Femur (tissue), 1 donor: ENCODE measurements at places on chromosomes 3 and 15.

DNA sequence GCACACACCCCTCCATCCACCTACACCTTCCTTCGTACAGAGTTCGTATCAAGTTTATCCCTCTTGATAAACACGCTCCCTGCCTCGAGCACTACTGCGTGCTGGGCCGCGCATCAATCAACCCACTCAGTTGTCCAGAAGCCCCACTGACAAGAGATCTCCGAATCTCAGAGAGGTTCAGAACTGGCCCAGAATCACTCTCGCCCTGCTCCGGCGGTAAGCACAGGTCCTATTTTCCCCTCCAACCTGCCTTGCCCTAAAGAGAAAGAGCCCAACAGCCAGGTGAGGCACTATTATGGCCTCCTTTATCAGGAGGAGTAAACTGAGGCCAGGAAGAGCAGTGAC, 494 bp upstream of the NISCH start:
- DNase-seq: no peak

DNA sequence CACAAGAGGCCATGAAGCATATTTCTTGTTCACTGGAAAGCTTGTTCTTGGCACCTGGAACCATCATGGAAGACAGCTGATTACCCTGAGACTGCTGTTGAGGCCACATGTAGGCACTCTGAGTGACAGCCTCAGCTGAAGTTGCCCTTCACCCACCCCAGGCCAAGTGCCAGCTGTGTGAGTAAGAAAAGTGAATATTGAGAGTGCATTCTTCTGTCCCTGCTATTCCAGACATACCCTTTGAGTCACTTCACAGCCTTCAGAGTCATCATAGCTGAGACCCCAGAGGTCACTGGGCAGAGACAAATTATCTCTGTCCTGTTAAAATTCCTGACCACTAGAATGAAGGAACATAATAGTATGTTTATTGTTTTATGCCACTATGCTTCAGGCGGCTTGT, 79.6 kb downstream of the NFKBIZ start:
- DNase-seq: peak; percentile 40

DNA sequence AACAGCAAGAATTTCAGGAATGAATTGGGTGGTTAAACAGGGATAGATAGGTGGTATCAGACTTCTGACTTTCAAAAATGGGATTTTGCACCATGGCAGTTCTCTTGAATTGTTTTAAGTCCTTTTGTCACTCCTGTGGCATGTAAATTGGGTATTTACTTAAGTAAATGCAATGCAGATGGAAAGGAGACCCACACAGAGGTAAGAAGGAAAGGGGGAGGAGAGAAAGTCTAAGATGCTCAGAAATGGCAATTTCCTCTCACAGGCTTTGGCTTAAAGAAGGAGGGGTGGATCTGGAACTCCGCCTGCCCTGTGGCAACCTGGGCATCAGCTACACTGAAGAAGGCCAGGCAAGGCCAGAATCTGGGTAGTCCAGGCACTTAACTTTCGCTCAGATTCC, 197.1 kb upstream of the UBE2E1 start:
- no peak for DNase-seq

DNA sequence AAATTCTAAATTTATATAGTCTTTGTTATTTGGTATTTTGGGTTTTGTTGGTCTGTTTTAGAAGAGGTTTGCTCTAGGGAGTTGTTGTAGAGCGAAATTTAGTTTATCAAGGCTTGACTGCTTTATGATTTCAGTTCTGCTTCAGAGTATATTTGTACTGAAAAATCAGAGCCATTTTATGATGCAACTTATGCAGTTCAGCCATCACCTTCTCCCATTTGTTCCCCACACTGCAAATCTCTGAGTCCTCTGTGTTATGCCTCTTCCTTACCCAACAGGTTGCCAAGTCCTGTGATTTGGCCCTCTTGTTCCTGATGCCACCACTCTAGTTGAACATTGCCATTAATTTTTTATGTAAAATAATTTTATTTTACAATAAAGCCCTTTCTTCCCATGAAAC, 140.4 kb downstream of the ZNF609 start:
- DNase-seq: no peak

- no peak for DNase-seq
Observed at GRCh38 chr3:99842826-99843589, 25.3 kb downstream of the CMSS1 start.

DNA sequence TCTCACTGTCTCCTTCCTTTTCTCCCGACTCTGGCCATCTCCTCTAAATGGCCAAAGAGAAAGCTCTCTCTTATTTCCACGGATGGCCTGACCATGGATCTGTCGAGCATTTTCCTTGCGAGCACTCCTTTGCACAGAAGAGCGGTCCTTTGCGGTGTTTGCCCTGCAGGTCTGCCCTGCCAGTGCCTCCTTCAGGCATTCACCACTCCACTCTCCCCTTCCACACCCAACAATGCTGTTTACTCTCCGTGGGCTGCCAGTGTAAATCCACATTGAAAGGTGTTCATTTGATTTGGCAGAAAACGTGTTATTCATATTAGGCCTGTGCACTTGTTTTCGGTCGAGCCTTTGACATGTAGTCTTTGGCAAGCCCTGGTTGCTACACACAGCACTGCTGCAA, 49.6 kb downstream of the CACNA2D3 start:
- no peak for DNase-seq

GRCh38 chr3:55629432-55629831, 142.3 kb upstream of the WNT5A start:
- no peak for DNase-seq

GRCh38 chr3:13041113-13041776, 32.0 kb downstream of the IQSEC1 start:
- DNase-seq: no peak

- no peak for DNase-seq
Observed at GRCh38 chr3:48411041-48411588, 18.8 kb downstream of the PLXNB1 start.

GRCh38 chr3:86388820-86389219, 602.1 kb downstream of the VGLL3 start:
- no peak for DNase-seq

- DNase-seq: peak; percentile 56
Observed at GRCh38 chr3:73601011-73601410, 23.7 kb downstream of the PDZRN3 start.
